ENCODE measurements at places on chromosomes 3 and 15.

GRCh38 chr3:39237027-39237426 is 42.8 kb downstream of the CX3CR1 start:
- no peak for DNase-seq

DNA sequence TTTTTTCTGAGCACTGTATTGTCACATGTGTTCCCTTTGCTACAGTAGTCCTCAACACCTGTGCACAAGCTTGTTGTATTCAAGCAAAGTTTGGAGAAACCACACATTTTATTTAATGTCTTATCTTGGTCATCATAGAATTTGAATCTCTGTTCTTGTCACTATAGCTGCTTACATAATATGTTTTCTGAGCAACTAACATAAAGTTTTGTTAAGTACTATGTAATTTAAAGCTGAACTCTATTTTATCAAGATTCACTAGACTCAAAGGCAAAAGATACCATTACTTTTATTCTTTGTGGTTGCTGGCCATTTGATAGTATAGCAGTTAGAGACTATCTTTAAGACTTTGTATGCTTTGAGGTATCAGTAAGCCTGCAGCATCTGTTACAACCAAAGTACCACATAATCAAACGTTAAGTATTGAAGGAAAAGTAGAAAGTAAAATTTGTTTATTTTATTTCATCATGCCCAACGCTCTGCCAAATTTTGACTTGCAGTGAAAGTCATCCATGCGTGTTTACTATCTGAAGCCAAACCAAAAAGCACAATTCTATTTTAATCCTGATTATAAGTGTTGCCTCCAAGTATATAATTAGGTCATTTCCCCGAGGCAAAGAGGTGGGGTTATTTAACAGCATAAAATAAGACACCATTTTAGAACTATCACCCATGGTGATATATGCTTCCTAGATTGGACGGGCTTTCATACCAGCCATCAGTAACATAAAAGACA is 10.3 kb upstream of the ABHD10 start:
- DNase-seq = no peak

GRCh38 chr3:107235193-107235927 is 141.9 kb upstream of the CCDC54 start:
- DNase-seq = no peak

- DNase-seq = no peak
Observed at GRCh38 chr3:13927295-13927694, 47.4 kb upstream of the WNT7A start.

GRCh38 chr3:53921296-53921695 is 29.6 kb upstream of the SELENOK start:
- DNase-seq = no peak

- no peak for DNase-seq
Observed at GRCh38 chr3:116601206-116601605, 108.4 kb upstream of the TUSC7 start.

GRCh38 chr3:123687286-123687685 is 102.4 kb upstream of the HACD2 start:
- DNase-seq = no peak

DNA sequence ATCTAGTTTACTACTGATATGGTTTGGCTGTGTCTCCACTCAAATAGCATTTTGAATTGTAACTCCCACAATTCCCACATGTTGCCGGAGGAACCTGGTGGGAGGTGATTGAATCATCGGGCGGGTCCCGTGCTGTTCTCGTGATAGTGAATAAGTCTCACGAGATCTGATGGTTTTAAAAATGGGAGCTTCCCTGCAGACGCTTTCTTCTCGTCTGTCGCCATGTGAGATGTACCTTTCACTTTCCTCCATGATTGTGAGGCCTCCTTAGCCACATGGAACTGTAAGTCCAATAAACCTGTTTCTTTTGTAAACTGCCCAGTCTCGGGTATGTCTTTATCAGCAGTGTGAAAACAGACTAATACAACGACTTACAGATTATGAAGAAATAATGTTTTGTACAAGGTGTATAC is 35.6 kb upstream of the PYDC2 start:
- DNase-seq = no peak
